Cerebellar cortex (tissue), 1 donor: ENCODE measurements at places on chromosomes 5 and 9.

GRCh38 chr5:55450050-55450765 lies 84.6 kb downstream of the PLPP1 start:
- DNase-seq: no peak

GRCh38 chr5:137667341-137667740 lies 68.5 kb downstream of the KLHL3 start:
- DNase-seq: no peak

DNA sequence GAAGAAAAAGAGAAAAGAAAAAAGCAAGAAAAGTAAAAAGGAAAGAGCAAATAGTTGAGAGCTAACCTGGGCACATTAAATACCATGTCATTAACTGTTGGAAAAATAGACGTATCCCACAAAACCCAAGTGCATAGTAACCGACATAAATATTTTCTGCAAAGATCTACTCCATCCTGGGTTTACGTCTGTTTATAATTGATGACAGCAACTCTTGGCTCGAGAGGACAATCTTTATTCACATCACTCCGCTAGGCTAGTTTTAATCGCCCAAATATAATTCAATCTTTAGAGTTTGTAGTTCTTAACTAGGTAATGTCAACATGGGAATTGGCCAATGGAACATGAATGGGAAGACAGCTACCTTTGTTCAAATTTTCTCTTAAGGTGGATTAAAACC lies 321.7 kb upstream of the TNC start:
- no peak for DNase-seq

- DNase-seq: no peak
Observed at GRCh38 chr5:62592558-62592957, 13.9 kb downstream of the LRRC70 start.

DNA sequence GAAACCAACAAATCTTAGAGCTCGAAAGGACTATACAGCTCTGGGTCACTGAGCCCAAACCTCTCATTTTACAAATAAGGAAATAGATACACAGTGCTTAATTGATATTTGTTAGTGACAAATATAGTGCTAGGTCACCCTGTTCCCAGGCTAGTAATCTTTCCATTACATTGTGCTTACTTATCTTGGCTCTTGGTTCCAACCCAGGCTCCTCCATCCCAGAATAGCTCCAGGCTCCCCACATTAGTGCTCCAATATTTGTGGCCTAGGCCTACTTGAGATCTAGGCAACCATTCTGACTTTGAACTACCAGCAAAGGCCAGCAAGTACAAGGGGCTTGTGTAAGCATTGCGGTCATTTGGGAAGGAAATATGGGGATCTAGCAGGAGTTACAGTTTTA lies 21.7 kb upstream of the SUB1 start:
- no peak for DNase-seq

GRCh38 chr5:148645527-148645926 lies 8.8 kb downstream of the HTR4 start:
- no peak for DNase-seq

- DNase-seq: peak; percentile 57
Observed at GRCh38 chr9:75053869-75054268, 25.8 kb upstream of the CARNMT1 start.

DNA sequence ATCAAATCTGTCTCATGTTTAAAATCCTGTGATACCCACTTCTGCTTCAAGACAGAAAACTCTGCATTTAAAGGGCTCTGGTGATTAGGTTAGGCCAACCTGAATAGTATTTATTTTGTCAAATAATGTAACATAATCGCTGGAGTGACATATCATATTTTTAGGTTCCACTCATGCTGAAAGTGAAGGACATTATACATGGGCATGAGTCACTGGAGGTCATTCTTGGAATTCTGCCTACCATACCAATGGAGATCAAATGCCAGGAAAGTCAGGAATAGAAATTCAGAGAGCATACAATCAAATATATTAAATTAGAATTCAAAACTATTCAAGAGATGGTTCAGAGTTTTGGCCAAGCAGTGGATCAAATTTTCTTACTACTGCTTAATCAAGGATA lies 97.1 kb upstream of the PRSS3 start:
- DNase-seq: no peak

DNA sequence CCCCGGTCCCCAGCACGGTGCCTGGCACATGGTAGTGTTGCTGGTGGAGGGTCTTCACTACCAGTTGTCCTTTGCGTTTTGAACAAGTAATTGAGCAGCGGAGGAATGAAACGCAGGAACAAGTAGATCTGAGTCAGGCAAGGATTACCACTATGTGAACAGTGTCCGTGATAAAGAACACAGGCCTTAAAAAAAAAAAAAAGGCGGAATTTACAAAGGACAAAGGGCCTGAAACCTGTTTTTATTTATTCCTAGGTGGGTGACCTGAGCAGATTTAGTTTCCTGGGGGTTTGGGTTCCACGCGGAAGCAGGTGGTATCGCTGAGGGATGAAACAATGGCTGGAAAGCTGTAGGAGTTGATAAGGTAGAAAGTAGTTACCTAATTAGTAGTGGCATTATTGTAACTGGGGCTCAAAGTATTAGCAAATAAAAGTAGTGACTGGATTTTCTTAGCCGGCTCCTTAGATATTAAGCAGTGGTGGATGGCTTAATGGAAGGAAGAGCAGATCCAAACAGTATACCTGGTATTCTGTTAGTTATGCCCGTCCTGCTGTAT lies 1.1 kb downstream of the RUSC2 start:
- DNase-seq: peak; percentile 53

- no peak for DNase-seq
Observed at GRCh38 chr5:158958021-158958994, 141.4 kb downstream of the EBF1 start.

DNA sequence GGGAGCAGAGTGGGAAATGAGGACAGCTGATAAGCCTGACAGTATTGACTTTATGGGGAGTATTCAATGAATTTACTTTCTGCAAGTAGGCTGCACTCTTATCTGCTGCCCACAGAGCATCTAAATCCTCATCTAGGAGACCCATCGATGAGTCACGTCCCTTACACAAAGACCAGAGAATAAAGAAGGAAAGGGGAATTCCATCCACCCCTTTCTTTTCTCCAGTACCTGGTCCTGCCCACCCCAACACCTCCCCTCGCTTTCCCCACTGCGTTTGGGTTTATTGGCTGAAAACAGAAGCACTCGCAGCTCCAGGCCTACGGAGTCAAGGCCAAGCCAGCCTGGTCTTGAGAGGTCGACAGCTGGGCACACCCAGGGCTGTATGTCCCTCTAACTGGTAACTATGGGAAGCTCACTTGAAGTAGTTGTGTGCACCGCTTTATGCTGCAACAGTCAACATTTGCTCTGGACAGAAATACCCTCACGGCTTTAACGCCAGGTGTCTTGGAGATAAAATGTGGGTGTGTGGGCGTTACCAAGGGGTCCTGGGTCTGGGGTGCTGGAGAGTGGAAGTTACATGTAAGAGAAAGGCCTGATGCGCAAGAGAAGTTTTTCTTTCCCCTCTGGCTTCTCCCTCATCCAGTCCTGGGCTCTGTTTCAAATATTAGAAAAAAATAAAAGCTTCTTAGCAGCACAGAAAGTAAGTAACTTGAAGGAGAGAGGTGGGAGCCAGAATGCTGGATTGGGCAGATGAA lies 14.5 kb upstream of the TAL2 start:
- DNase-seq: no peak

DNA sequence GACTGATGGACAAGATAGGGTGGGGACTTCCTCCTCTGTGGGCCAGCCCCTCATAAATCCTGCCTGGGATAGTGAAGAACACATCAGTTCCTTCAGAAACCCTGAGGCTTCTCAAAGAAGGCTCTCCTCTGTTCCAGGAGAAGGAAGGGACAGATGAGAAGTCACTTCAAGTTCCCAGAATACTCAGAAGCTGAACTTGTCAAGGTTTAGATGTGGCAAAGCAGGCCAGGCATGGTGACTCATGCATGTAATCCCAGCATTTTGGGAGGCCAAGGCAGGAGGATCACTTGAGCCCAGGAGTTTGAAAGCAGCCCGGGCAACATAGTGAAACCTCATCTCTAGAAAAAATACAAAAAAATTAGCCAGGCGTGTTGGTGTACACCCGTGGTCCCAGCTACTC lies 38.5 kb downstream of the STOM start:
- no peak for DNase-seq

DNA sequence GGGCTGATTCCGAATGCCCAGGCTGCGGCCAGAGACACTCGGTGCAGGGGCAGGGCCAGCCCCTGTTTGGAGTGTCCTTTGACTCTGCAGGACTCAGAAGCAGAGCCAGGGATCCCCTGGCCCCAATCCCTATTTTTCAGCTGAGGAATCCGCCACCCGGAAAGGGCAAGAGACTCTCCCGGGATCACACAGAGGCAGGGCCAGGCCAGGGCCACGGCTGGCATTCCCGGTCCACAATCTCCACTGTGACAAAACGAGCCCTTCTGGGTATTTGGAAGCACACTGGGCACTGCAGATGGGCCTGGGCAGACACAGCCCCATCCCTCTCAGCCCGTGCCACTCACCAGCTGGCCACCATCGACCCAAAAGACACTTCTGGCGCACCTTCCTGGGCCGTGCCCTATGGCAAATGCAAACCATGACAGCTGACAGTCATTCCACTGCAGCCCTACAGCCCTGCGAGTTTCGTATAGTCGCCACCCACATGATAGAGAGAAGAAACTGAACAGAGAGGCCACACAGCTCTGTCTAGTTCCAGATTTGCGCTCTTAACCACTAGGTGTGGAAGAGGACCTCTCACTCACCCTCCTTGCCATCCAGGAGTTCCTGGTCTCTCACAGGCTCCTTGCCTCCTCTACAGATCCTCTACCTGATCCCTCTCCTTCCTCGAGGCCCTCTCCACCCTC lies 13.3 kb downstream of the NR5A1 start:
- no peak for DNase-seq

DNA sequence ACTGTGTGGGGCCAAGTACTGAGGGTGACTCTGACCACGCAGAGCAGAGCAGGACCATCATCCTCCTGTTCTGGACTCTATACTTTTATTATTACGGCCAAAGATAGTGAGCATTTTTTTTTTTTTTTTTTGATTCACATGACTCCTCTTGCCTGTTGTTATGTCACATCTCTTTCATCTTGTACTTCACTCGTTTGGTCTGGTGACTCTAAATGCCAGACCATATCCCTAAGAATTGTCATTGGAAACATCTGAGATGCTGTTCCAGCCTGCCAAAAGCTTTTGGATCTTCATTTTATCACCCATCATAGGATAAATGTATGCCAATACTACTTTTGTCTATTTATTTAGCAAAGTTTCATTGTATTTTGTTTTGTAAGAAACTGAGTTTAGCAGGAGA lies 168.2 kb upstream of the RAI14 start:
- DNase-seq: no peak

DNA sequence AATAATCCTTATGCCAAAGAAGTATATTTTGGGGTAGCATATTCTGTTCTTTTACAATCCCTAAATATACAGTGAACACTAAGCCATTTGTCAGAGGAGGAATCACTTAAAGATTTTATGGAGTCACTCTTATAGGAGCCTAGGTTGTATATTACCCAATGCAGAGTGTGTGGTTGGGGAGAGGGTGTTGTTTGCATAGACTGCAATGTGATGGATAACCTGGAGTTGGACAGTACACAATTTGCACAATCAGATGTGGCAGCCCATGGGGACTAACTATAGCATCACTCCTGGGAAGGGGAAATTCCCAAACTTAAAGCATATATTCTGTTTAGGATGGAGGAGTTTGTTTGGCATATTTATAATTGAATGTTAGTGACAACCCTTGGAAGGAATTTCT lies 9.6 kb upstream of the NDFIP1 start:
- DNase-seq: no peak

DNA sequence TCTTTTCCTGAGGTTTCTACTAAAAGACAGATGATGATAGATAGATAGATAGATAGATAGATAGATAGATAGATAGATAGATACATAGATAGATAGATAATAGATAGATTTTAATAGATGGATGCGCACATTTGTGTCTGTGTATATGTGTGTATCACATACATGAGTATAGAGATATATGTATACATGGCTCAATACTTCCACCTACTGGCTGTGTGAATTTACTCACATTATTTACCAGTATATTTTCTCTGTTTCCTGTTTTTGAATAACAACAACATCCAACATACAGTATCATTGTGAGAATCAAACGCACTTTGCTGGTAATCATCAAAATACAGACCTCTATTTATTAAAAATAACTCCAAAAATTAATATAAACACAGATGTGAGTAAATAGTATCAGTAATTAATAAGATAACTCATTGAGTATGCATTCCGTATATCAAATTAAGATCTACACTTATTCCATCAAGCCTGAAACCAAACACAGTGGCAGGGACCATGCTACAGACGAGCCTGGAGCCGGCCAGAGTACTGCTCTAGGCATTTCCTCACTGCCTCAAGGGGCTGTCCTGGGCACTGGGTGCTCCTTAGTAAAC lies 338.0 kb downstream of the SEMA5A start:
- peak; percentile 57 for DNase-seq

- peak; percentile 94 for DNase-seq
Observed at GRCh38 chr9:36765468-36766341, 193.0 kb downstream of the MELK start.

GRCh38 chr9:134555094-134555650 lies 86.4 kb upstream of the COL5A1 start:
- DNase-seq: no peak

- DNase-seq: peak; percentile 92
Observed at GRCh38 chr9:95494022-95494415, 22.8 kb downstream of the PTCH1 start.

GRCh38 chr5:31113101-31113500 lies 80.4 kb upstream of the CDH6 start:
- DNase-seq: no peak

GRCh38 chr5:155260798-155261197 lies 247.2 kb downstream of the KIF4B start:
- DNase-seq: peak; percentile 5

- DNase-seq: no peak
Observed at GRCh38 chr9:113995401-113995800, 82.7 kb downstream of the AMBP start.

DNA sequence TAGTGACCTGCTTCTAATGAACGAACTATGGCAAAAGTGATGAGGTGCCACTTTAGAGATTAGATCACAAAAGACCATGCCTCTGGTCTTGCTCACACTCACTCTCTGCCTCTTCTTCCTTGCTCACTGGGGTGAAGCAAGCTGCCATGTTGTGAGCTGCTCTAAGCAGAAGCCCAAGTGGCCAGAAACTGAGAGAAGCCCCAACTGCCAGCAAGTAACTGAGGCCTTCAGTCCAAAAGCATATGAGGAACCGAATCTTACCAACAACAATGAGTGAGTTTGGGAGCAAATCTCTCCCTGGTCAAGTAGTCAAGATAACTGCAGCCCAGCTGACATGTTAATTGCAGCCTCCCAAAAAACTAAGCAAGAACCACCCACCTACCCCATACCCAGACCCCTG lies 126.0 kb upstream of the ACO1 start:
- no peak for DNase-seq

DNA sequence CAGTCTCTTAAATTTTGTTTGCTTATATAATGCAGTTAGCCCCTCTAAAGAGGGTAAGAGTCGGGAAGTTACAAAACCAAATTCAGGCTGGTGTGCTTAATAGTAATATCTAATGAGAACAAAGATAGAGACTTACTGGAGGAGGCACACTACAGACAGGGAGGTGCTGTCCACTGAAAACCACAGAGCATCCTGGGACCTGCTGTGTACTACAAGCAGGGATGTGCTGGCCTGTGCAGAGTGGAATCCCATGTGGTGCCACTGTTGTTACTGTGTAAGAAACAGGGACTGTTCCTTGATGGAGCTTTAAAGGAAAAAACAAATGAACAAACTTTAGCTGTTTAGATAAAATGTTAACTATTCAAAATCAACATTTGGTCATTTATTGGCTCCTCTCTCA lies 42.4 kb downstream of the RNF38 start:
- no peak for DNase-seq

- no peak for DNase-seq
Observed at GRCh38 chr5:180495991-180496741, 2.0 kb downstream of the CNOT6 start.
